ENCODE measurements at places on chromosomes 12 and 14.

- no peak for DNase-seq
Observed at GRCh38 chr12:91983935-91984334, 161.7 kb downstream of the BTG1 start.

DNA sequence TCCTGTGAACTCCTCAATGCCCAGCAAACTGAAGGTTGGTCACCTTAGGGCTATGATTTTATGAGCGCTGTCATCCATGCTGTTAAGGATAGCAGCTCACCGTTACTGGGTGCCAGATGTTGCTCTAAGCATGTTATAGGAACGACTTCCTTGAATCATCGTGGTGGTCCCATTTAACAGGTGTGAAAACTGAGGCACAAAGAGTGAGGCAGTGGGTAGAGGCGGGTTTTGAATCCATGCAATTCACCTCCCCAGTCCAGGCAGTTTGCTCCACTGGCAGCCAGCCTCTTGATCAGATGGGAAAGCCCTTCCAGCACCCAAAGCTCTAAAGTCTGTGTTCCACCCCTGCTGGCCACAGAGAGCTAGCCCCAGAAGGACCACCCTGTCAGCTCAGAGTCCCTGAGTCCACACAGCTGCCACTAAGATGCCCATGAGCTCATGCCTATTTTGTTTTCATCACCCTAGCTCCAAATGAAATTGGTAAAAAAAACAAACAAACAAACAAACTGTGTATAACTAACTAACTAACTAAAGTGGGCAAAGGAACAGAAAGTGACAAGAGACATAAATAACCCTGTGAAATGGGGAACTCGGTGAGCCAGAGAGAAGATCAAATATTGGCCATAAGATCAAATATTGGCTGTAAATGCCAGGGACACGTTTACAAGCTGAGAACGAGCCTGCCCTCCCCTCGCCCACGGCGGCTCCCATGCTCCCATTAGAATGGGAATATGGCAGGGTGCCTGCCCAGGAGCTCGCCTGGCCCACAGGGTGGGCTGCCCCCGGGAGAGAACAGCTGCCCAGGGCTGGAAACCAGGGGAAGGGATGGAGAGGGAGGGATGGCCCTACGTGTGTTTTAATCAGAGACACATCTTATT lies 72.3 kb upstream of the RFLNA start:
- no peak for DNase-seq

GRCh38 chr14:93137864-93138263 lies 22.1 kb upstream of the ITPK1 start:
- DNase-seq = no peak

GRCh38 chr12:94100990-94101737 lies 47.2 kb upstream of the PLXNC1 start:
- DNase-seq = peak; percentile 63

DNA sequence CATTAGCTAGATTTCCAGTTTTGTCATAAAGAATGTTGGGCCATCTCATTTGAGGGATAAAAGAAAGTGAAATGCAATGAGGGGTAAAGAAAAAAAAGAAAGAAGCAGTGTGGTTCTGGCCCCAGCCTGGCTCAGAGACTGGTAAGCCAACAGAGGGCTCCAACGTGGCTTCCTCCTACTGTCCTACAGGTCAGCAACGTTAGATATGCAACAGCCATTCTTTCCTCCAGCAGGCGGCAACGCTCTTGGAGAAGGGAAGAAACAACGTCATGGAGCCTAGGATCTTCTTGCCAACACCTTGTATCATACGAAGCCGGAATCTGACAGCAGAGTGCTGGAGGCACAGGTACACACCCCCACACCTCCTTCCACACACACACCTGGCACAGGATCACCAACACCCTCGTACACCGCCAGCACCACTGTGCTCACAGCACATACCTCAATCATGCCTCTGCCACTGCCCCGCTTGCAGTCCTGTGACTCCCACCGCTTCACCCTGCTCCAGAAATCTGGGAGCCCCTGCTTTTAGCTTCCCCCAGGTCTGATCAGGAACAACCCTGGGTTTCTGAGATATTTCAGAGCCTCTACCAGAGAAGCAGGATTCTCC lies 102.8 kb downstream of the RPAP3 start:
- DNase-seq = no peak

DNA sequence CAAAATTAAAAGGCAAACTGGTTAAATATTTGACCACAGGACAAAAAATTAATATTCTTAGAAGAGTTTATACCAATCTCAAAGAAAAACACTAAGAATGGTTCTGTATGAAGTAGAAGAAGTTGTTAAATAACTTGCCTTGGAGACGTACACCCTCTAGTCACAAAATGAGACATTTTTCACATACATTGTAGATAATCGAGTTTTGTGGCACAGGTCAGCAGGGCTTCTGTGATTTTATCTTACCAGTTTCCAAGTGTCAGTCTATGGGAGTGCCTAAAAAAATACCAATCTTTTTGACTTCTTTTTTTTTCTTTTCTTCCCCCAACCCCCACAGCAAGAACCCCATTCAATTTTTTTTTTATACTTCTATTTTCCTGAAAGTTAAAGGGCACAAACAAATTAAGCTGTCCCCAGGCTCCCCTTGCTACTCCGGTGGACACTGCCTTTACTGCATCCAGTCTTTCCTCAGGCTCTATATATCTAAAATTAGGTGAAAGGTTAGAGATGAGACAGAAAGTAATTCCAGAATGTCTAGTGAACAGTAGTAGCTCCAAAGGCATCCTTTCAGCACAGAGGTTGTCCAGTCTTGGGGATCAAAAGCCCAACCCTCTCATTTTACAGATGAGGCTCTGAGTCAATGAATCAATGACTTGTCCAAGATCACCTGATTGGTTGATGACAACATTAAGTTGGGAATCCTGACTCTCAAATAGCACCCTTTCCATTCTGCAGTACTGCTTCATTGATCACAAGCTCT lies 6.2 kb downstream of the LIMA1 start:
- DNase-seq = no peak

DNA sequence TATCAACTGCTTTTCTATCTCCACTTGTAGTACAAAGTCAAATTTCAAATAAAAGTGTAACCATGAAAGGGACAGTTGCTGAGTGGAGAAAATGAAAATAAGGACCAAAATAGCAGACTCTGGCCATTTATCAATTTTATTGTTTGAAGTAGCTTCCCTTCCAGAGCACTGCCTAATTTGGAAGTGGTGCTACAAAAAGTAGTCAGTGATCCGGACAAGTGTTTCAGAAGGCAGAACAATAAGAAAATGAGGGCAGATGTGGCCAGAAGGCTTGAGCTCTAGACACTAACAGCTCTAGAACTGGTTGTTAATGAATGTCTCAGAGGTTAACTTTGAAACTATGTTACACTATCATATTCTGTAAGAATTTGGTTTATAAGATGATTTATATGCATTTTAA lies 48.9 kb downstream of the ABCC9 start:
- DNase-seq = no peak

GRCh38 chr12:64395739-64396138 lies 5.2 kb upstream of the C12orf56 start:
- DNase-seq = no peak

DNA sequence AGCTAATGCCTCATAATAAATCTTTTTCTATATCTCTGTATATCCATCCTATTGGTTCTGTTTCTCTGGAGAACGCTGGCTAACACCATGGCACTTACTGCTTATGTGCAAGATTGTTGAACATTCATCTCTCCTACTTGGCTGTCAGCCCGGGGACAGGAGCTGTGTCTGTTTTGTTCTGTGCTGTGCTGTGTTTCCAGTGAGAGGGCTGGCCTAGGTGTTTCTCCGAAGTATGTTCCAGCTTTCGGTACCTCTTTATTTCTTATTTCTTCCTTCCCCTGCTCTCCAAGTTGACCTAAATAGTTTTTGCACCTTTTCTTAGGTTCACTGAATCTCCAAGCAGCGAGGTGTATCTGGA lies 18.8 kb upstream of the NR4A1 start:
- DNase-seq = no peak

DNA sequence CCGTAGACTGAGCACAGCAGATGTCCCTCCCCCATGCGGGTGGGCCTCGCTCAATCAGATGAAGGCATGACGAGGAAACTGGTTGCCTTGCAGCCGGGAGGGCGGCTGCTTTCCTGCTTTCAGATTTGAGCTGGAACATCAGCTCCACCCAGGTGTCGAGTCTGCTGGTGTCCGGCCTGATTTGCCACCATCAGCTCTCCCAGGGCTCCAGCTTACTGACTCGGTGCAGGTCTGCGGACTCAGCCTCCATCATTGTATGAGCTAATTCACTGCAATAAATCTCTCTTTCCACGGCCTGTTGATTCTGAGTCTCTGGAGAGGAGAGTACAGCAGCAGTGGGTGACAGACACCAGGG lies 156.2 kb downstream of the KIF26A start:
- no peak for DNase-seq

DNA sequence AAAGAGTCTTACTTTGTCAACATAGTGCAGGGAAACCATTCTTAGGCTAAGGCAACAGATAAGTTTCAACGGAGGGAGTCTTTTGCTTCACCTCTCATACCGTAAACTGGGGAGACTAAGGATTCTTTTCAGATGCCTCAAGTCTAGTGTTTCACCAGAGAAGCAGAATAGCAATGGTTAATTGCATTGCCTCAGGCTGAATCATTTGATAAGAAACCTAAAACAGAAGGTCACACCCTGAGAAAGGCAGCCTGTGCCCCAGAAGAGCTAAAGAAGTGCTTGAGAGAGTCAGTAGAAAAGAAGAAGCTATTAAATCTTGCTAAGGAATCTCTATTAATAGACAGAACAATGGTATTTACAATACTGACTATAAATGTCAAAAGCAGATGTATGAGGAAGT lies 21.8 kb upstream of the ATXN7L3B start:
- DNase-seq = no peak

GRCh38 chr14:72118841-72119240 lies 186.6 kb downstream of the RGS6 start:
- DNase-seq = no peak

GRCh38 chr12:18849080-18849479 lies 111.2 kb downstream of the CAPZA3 start:
- no peak for DNase-seq

DNA sequence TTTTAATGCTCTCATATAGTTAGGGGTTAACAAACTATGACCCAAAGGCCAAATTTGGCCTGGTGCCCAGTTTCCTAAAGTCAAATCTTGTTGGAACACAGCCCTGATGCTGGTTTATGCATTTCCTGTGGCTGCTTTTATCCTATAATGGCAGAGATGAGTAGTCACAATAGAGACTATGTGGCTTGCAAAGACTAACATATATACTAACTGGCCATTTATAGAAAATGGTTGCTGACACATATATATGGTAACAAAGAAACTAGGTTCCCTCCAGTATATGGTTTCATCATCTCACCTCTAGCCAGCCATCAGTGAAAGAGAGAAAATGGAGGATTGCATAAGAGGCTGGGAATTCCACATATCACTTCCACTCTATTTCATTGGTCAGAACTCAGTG lies 10.8 kb downstream of the NAV3 start:
- DNase-seq = no peak

GRCh38 chr14:67447033-67447381 lies 35.0 kb upstream of the PLEK2 start:
- no peak for DNase-seq

DNA sequence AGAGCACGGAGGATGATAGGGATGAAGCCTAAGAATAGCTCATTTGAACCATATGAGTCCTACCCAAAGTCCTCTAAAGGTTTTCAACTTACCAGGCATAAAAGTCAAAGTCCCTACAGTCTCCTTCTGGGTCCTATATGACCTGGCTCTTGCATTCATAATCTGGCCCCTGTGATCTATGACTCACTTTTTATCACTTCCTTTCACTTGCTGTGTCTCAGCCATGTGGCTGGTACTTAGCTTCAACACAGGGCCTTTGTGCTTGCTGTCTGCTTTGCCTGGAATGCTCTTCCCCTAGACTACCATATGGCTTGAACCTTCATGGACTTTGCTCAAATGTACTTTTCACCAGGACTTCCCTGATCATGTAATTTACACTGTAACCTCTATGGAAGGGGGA lies 137.6 kb upstream of the TMTC1 start:
- no peak for DNase-seq

- DNase-seq = no peak
Observed at GRCh38 chr14:85054178-85054577, 475.8 kb upstream of the FLRT2 start.

DNA sequence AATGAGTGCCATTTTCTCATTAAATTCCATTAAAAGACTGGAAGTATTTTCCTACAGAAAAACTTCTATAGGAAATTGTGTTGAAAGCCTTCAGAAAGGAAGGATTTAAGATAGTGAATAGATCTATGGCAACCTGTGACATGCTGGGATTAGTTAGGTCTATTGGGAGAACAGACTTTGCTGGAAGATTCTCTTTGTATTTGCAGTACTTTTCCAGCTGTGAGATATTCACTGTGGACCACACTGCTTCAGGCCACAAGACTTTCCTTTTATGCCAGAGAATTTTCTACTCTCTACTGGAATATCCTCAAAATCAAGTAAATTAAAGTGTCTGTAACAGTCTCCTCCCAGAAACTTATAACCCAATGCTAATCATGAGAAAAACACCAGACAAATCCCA lies 136.2 kb downstream of the MYRFL start:
- DNase-seq = no peak

DNA sequence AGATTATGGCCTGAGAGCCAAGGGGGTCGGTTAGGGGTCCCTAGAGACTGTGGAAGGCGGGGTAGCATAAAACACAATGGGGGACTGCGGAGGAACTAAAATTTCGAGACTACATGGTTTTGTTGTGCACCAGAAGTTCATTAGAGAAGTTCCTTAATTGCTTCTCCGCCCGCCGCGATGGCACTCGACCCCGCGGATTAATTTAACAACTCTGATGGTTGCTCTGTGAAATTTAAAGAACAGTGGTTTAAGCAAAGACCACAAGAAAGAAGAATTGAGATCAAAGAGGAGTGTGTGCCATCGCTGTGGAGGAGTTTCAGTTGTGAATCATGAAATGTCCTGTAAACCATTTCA lies 1.4 kb upstream of the CCDC88C start:
- no peak for DNase-seq

DNA sequence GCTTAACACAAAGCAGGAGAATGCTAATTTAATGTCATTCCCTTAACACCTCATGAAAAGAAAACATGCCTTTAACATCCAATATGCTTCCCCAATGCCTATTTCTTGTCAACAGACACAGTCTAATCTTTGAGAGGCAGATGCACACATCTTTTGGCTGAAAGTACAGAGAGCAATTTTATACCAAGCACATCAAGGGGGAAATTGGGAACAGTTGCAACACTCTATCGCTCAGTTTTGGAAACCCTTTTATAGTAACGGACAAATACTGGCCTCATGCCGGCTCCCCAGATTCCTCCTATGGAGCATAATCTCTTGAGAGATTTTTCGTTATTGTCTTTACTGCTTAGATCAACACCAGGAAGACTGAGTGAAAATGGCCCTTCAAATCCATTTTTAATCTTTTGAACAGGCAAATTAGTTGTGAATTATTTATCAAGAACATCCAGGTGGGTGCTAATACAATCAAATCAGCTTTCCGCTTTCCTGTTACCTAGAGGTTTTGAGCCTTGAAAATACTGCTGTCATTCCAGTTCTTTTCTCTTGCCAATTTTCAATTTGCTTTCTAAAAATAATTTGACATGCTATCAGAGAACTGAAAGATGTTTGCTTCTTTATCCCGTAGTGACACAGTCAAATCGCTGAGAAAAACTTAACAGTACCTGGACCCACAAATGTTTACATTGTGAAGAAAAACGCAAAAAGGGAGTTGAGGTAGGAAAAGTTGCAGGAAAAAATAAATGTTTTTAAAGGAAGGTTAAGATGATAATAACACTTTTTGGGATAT lies 60.7 kb upstream of the CAND1 start:
- no peak for DNase-seq

GRCh38 chr14:76138119-76138757 lies 13.5 kb upstream of the GPATCH2L start:
- DNase-seq = no peak
